ENCODE measurements at places on chromosomes 12 and 14.

DNA sequence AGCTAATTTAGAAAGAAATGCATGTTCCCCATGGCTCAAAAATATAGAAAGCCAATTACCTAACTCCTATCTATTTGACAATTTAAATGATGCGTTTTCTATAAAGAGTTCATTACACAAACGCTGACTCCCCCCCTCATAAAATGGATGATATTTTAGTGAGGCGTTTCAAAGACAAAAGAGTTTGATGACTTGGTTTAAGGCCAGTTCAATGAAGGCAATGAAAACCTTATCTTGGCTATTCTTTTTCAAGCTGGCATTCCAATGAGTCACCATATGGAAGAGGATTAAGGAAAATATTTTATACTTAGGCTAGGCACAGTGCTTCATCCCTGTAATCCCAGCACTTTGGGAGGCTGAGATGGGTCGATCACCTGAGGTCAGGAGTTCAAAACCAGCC lies 62.7 kb downstream of the HMGA2 start:
- no peak for DNase-seq

GRCh38 chr14:57761800-57762199 lies 104.1 kb downstream of the SLC35F4 start:
- no peak for DNase-seq

DNA sequence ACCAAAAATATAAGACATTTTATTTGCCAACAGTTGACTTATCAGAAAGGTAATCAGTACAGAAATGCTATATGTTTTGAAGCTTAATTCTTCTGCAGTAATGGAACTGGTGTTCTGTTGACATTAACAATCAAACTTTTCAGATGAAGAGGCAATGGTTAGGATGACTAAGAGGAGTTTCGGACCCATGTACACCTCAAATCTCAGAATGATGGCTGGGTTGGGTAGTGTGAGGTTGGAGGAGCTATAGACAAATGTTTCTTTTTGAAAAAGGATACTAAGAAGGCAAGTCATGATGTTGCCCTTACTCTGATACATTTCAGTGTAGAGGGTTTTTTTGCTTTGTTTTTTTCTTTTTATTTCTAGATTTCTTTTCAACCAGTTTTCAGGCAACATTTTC lies 66.9 kb downstream of the KNTC1 start:
- no peak for DNase-seq

DNA sequence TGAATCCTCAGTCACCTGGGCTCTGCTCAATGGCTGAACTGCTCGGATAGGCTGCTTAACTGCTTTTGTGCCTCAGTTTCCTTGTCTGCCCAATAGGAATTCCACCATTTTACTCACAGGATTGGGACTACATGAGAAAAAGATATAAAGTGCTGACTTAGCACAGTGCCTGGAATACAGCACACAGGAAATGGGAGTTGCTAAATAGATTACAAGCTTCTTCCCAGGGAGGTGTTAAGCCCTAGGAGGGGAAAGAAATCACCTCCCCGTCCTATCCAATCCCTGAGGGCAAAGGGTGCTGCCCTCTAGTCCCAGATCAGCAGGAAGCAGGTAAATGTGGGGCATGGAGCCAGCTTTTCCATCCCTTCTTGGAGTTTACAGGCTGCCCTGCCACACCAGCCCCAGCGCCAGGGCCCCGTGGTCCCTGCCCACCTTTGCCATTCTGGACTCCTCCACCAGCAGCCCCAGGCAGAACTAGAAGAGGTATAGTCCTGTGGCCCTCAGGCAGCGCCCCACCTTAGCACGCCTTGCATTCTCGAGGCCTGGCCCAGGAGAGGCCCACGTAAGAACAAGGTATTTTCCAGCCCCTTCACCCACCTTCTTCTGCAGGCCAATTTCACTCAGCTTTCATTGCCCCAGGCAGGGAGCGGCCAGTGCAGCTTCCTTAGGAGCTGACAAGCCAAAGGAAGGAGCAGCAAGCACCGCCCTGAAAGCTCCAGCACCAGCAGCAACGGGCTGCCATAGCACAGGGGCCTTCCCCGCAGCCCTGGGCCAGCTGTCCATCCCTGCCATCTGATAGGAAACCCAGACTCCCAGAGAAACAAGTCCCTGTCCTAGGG lies 28.8 kb upstream of the RPLP0 start:
- no peak for DNase-seq

DNA sequence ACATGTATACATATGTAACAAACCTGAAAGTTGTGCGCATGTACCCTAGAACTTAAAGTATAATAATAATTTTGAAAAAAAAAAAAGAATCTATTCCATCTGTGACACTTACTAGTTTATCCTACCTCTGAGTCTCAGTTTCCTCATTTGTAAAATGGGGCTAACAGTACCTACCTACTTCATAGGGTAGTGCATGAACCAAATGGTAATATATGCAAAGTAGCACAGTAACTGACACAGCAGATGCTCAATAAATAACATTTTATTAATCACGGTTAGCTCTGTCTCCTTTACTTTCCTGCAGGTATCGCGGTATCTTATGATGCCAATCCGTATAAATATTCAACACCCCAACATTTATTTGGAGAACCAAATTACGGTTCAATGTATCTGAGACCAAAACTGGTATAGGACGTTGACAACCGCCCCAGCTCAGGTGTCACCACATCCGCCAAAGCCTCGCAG lies 703 bp downstream of the TMED10 start:
- DNase-seq, result no peak

- no peak for DNase-seq
Observed at GRCh38 chr14:106277503-106277902, 751.1 kb downstream of the TMEM121 start.

GRCh38 chr12:50611021-50611744 lies 106.4 kb downstream of the DIP2B start:
- no peak for DNase-seq

- DNase-seq, result no peak
Observed at GRCh38 chr12:39352471-39353017, 90.4 kb downstream of the KIF21A start.

DNA sequence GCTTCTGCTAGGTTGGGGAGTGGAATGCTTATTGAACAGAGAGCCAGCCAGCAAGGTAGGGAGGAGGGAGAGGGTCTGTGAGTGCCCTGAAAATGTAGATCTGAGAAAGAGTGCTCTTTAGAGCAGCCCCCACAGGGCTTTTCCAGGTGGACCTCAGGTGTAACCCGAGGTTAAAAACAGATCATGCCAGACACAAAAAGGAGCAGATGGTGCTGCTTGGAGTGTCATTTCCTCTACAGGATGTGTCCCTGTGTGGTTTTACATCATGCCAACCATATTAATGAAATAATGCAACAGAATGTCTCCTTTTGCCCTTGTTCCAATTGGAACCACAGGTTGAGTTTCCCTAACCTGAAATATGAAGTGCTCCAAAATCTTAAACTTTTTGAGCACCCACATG lies 6.4 kb downstream of the SUSD6 start:
- no peak for DNase-seq

DNA sequence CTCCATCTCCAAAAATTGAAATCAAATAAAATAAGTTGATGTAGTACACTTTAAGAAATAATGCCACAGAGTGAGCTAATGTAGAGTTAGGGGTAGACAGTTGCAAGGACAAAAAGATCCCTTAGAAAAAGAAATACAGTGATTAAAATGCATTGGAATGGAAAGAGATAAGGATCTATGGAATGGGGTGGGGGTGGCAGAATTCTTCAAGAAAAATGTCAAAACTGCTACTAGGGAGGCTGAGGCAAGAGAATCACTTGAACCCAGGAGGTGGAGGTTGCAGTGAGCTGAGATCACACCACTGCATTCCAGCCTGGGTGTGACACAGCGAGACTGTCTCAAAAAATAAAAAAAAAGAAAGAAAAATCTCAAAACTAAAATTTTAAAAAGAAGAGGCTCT lies 6.5 kb downstream of the OLR1 start:
- no peak for DNase-seq

DNA sequence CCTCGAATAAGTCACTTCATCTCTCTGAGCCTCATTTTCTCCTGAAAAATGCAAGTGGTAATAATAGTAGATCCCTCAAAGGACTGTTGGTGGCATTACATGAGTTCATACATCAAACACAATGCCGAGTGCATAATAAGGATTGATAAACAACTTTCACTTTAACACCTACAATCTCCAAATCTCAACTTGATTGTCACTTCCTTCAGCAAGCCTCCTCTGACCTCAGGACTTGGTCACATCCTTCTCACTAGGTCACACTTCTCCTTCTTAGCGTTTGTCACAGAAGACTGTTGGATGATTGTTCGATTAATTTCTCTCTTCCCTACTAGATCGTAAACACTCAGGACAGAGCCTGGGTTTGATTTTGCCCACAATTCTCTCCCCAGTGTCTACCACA lies 7.9 kb upstream of the PRKAB1 start:
- peak; percentile 10 for DNase-seq

DNA sequence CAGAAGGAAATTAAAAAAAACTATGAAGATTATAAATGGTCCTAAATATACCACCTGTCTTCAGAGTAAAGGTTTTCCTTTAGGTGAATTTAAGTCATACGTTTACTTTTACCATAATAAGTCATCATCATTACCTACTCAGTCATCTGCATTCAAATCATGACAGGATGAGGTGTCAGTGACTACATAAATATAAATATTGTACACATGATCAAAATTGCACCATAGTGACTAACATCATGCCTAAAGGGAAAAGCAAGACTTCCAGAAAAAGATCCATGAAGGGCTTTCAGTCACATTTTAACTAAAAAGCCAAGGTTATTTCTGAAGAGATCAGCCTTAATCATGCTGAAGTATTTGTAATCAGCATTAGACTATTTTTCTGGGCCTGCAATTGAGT lies 759.9 kb upstream of the FLRT2 start:
- DNase-seq, result no peak

GRCh38 chr14:104401785-104402184 lies 177.8 kb upstream of the C14orf180 start:
- no peak for DNase-seq

GRCh38 chr14:55348766-55349453 lies 62.7 kb downstream of the ATG14 start:
- no peak for DNase-seq

DNA sequence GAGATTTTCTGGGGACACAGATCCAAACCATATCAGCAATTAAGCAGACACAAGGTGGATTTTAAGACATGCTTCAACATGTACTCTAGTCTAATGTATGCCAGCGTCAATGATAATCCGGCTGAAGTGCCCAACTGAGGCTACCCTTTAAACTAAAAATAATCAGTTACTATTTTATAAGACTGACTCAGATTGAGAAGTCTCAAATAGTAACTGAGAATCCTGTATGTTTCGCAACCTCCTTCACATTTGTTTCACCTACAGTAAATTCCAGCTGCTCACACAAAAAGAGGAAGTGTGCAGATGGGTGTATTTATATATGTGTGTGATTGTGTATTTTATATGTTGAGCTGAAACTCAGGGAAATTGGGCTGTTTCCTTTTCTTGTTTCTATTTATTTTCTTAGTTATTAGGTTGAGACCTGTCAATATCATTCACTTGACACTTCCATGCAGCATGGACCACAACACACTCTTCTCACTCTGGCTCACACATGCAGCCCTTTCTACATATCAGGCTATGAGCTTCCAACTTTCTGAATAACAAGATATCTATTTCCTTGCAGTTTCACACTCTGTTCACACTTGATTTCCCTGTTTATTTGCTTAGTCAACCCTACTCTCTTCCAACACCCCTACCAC lies 1224.9 kb upstream of the TMEM132C start:
- no peak for DNase-seq

DNA sequence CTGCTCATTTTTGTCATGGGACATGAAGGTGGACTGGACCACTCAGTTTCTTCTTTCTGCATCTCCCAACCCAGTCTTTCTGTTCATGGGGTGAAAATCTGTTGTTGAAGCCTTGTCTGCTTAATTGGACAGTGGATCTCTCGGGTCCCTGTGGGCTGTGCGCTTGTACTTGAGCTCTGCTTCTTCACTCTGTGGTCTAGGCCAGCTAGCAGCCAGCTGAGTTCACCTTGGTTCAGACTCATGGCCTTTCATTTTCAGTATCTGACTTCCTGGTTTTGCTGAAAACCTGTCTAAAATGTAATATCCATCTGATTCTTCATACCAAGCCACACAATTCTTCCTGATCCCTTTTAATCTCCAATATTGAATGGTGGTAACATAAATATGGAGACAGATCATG lies 117.2 kb downstream of the LRRK2 start:
- DNase-seq, result no peak

- no peak for DNase-seq
Observed at GRCh38 chr12:31278832-31279231, 47.1 kb downstream of the SINHCAF start.

DNA sequence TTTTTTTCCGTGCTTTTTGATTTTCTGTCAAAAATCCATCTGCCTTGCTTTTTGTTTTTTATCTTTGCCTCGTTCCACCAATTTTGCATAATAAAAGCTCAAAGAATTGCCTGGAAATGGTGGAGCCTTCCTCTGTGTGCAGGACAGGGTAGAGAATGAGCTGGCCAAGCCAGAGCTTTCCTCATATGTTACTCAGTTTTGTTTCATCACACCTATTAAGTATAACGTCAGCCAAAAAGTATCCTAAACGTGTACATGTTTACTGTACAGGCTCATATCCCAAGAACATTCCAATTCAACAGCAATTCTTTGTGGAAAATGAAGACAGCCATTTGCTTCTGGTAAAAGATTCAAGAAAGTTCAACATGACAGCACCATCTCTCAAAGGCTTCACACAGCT lies 191.2 kb upstream of the LMNTD1 start:
- DNase-seq, result no peak

GRCh38 chr14:33404054-33404453 lies 465.4 kb downstream of the NPAS3 start:
- DNase-seq, result no peak

DNA sequence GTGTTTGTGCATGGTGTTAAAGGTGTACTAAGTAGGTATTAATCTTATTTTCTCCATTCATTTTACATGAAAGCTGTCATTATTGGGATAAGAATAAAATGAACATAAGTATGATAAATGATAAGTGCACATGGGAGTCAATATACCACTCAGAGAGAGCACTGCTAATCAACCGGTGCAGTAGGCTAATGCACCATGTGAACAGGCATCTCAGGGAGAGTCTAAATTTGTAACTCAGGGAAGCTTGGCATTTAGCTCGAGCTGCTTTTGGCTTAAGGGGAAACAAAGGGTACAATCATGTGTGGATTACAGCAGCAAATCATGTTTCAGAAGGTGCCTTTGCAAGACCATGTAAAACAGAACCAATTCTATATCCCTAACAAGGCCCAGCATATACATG lies 127.4 kb downstream of the MGST1 start:
- peak; percentile 63 for DNase-seq

GRCh38 chr14:95507701-95508103 lies 8.7 kb downstream of the SYNE3 start:
- no peak for DNase-seq

DNA sequence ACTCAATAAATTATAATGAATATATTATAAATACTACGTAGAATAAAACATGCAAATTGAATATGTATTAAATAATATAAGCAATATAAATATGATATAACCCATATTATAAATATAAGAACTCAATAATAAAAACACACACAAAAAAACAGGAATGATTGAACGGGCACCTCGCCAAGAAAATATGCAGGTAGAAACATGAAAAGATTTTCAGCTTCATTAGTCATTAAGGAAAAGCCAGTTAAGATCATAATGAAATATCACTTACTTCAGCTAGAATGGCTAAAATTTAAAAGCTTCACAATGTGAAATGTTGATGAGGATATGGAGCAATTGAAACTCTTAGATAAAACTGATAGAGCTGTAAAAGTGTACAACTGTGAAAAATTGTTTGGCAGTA lies 17.8 kb upstream of the SEL1L start:
- DNase-seq, result no peak

- DNase-seq, result no peak
Observed at GRCh38 chr14:39302124-39302810, 68.6 kb downstream of the MIA2 start.

- DNase-seq, result no peak
Observed at GRCh38 chr12:12159988-12160387, 89.2 kb downstream of the BCL2L14 start.
